ENCODE measurements at places on chromosomes 7 and 10.

DNA sequence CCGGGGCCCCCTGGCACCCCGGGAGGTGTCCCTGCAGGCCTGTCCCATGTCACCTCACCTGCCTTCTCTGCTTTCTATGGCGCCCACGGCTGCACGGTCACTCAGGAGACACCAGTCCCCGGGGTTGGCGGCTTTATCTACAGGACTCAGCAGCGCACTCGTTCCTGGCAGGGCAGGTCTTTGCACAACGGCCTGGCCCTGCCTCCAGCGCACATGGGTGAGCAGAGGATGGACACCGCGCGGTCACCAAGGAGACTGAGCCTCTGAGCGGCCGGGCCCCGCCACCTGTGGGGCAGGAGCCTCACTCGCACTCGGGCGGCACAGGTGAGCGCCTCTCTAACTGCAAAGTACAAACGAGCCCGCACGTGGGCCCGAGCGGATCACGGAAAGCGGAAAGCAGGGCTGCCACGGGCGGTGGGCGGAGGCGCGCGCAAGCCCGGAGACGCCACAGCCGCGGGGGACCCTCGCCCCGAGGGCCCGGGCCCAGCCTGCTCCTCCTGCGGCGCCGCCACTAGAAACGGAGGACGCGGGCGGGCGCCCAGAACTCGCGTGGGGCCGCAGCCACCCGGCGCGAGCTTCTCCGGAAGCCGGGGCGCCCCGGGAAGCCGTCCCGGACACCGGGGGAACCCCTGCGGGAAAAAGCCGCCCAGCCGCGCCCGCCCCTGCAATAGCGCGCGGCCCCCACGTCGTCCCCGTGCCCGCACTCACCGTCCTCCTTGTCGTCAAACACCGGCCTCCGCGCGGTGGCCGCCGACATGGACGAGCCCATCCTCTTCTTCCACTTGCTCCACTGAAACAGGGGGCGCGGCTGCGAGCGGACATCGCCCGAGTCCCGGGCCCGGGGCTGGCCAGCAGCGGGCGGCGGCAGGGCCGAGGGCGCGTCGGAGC, 642 bp downstream of the STK32C start:
- DNase-seq = no peak

- DNase-seq = no peak
Observed at GRCh38 chr7:49159536-49159935, 235.2 kb downstream of the CDC14C start.

DNA sequence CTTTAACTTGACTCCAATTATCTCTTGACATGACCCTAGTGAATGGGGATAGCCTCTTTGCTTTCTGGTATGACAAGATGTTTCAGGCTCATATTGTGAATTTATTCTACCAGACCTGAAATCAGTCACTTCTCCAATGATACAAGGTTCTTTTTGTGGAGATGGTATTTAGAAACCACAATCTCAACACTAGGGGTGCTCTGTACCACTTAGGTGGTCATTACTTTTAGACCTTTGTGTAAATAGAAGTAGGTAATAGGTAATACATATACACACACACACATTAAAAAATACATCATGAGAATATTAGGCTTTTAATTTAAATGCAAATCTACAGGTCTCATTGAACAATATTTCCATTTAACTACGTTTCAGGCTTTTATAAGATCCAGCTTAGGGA, 199.0 kb upstream of the RHOBTB1 start:
- DNase-seq = no peak

- no peak for DNase-seq
Observed at GRCh38 chr10:125457406-125457805, 225.6 kb downstream of the TEX36 start.

DNA sequence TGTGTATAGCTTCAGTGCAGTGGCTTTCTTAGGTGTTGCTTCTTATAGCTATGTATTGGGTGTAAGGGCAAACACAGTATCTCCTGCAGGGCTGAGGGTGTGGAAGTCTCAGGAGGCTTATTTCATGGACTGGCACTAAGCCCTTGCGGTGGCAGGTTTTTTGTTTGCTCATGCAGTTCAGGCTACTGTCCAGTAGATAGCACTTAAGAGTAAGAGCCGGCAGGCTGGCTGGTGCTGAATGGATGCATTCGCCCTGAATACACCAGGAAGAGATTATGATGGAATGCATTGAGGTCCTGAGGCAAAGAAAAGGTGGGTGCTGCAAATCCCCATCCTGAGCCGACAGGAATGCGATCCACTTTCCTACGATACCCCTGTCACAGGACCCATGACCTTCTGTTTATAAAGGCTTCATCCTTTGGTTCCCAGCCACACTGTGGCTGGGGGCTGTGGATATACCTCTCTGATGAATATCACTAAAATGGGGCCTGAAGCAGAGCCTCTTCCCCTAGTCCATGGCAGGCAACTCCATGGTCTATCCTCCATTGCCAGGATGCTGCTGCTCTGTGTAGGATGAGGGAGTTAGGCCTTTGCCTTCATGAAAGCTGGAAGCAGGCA, 44.9 kb downstream of the ANXA8 start:
- DNase-seq = peak; percentile 62

DNA sequence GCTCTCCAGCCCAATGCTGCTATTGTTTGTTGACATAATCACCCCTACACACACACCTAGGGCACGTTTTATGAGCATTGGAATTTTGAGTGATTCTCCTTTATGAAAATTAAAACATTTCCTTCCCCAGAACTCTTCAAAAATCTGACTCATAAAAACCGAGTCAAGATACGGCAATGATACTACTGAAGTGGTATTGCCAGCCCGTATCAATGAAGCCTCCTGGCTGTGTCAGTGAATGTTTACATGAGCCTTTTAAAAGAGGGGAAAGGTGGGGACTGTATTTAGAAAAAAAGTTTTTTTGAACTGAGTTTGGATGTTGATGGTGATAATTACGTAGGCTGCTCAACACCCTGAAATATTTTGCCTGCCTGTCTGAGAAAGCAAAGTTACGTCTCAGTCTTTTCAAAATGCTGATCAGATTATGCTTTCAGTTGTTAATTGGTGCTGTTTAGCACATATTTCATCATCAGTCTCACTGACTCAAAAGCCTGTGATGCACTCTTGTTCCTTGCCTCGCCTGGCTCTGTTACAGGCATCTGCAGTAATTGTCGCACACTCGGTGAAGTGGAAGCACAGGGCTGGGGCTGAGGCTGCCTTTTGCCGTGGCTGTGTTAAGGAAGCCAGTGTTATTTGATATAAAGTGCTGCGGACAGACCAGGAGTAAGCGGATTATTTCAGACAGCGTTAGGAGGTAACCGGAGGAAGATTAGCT, 157.4 kb upstream of the TCF7L2 start:
- DNase-seq = no peak

GRCh38 chr10:84356928-84357327, 28.5 kb downstream of the CCSER2 start:
- no peak for DNase-seq

GRCh38 chr7:11216276-11216675, 242.6 kb downstream of the PHF14 start:
- no peak for DNase-seq

DNA sequence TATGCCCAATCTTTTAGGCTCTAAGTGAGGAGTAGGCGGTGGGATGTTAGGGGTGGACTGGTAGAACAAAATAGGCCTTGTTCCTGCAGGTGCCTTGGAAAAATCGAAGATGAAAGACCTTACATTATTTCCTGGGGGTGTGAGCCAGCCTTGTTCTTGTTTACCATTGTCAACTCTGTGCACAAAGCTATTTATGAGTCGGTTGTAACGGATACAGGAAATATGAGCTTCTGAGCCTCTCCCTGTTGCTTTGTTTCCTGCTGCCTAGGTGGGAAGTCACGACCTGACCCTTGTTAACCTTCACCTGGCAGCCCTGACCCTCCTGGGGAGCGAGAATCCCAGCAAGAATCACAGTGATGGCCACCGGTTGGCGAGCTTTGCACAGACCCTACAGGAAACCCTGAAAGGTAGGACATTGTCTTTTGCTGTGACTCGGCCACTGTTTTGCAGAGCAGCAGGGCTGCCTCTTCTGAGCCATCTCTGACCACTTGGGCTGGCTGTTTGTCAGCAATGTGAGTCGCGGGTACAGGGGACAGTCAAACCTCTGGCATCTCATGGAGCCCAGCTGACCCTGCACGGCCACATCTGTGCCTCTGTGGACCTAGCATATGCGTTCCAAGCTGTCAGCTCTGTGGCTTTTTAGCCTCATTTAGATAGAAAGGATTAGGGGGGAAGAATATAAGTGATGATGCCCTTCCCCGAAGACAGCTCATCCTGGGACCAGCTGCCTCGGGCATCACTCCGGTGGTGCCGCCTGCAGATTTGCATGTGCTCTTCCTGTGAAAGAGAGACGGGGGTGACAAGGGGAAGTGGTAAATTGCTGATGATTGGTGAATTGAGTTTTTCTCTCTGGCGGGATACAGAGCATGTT, 102.1 kb upstream of the ANLN start:
- DNase-seq = peak; percentile 54

DNA sequence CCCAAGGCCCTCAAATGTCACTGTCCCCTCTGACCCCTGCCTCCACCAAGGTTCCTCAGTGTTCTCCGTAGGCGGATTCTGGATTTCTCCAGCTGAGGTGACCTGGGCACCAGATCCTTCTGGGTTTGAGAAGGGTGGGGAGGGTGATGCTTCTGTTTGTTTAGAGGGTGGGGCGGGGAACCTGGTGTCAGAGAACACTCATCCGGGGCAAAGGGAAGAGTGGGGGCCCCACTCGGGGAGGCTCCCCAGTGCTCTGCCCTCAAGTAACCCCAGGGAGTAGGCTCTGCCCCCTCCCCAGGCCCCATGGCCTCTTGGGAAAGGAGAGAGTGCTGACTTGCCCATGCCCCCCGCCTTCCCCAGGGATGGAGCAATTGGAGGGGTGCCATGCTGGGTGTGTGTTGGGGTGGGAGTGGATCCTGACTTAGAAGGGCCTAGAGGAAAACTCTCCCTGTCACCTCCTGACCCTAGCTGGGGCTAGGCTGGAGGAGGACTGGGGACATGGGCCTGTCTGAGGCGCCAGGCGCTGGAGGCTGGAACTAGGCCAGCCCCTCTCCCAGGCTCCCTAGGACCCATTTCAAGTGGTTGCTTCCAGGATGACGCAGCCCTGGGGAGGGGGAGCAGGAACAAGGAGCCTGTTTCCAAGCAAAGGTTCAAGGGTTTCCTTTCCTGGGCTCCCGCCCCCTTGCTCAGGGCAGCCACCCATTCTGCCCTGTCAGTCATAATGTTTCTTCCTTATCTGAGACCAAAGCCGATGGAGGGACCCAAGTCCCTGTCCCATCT, 27.9 kb downstream of the KAZALD1 start:
- DNase-seq = no peak

- DNase-seq = peak; percentile 15
Observed at GRCh38 chr10:52066383-52066782, 247.7 kb upstream of the DKK1 start.

- DNase-seq = no peak
Observed at GRCh38 chr10:69295027-69295636, 16.8 kb downstream of the HK1 start.

DNA sequence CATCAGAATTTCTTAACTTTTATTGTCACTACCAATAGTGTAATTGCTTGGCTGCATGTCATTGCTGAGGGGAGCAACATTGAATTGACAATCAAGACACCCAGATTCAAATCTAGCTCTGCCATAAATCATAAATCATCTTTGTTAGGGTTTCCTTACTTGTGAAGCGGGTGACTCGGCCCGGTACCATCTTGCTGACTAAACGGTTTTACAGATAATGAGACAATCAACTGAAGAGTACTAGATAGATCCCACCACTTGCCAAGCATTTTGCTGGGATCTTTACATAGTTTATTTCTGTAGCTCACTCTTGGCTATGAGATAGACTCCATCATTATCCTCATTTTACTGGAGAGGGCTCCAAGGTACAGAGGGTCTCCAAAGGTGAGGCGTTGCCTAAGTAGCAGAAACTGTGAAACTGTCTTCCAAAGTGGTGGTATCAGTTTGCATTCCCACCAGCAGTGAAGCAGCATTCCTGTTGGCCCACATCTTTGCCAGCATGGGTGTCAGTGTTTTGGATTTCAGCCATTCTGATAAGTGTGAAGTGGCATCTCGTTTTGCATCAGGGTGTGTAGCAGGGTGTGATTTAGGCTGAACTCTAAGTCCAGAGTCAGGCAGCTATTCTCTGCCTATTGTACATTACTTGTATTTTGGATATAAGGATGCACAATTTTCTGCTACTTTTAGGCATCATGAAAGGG, 168.7 kb upstream of the BMPER start:
- DNase-seq = no peak

GRCh38 chr10:101993221-101993620, 62.8 kb downstream of the ARMH3 start:
- no peak for DNase-seq

- DNase-seq = no peak
Observed at GRCh38 chr7:17580856-17581255, 282.4 kb downstream of the AHR start.

DNA sequence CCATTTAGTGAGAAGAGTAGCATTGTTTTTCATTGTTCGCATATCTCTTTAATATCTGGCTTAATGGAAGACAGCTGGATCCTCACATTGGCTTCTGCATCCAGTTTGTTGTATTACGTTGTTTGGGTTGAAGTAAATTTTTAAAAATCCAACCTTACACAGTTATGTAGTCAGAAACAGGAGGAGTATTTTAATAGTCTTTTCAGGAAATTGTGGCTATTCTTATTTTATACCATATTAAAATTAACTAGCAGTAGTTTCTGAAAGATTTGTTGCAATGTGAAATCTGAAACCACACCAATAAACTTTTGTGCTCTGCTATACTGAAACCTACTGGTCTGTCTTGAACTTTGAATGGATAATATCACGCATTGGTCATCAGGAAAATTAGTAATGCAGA, 27.9 kb downstream of the MYPN start:
- no peak for DNase-seq

- no peak for DNase-seq
Observed at GRCh38 chr7:30744075-30744417, 7.9 kb upstream of the INMT start.

DNA sequence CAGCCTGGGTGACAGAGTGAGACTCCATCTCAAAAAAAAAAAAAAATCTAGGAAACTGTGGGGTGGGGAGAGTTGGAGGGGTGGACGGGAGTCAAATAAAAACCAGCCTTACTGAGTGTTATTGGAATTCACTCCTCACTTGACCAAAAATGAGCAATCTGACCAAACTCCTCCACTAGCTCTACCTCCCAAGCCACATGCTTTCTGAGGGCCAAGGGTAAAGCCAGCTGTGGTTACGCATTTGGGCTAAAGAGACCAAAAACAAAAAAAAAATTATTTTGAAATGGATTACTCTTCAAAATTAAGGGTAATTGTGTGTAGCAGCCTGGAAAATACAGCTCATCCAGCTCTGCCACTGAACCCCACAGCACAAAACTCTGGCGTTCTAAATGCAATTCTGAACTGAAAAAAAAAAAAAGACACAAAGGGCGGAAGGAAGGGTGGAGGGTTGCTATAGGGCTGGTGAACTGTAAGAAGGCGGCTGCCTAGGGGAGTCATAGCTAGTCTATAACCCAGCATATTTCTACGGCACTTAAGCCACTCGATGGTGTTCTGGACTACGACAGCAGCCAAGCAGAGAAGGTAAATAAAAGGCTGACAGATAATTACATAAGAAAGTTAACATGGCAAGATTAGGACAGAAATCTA, 7.8 kb downstream of the ELMO1 start:
- no peak for DNase-seq

Measured in NB4 (cell line).